ENCODE measurements at places on chromosomes 6 and 20. TPM values are rescaled to one million over a fixed set of nuclear protein-coding genes. Genes with fewer than 3 reads are reported as not detected.

The ZSCAN12 gene
- total RNA-seq = 18.8 TPM

The TSHZ2 gene
- total RNA-seq = 2.4 TPM

The TMEM14A gene
- 102 TPM for total RNA-seq

The THBD gene
- 1.2 TPM for total RNA-seq

The COL9A3 gene
- total RNA-seq = 10.2 TPM

The SPATS1 gene
- total RNA-seq = 0.41 TPM

The GLP1R gene
- total RNA-seq = 0.41 TPM

The SLC13A3 gene
- total RNA-seq = 10.2 TPM

The UNC93A gene
- total RNA-seq = not detected

The JPH2 gene
- under 0.01 TPM for total RNA-seq

The PRKN gene
- total RNA-seq = 6.1 TPM

The ARMH2 gene
- not detected for total RNA-seq

The MOXD1 gene
- 15.9 TPM for total RNA-seq

The LHFPL5 gene
- total RNA-seq = 0.82 TPM

The LINC00237 gene
- 0.82 TPM for total RNA-seq

The HRH3 gene
- total RNA-seq = 0.82 TPM

The OR12D3 gene
- not detected for total RNA-seq

The CLVS2 gene
- total RNA-seq = 34.2 TPM

The PTK6 gene
- not detected for total RNA-seq

The LPA gene
- total RNA-seq = 1.2 TPM

The CCN6 gene
- total RNA-seq = not detected

The BMP5 gene
- 3.3 TPM for total RNA-seq

The FILIP1 gene
- total RNA-seq = 2.9 TPM

The TMEM217 gene
- total RNA-seq = 1.2 TPM

The MUC21 gene
- not detected for total RNA-seq

The VSTM2L gene
- total RNA-seq = 201 TPM

The CD24 gene
- total RNA-seq = 1,434 TPM

The AGER gene
- total RNA-seq = 0.82 TPM

The CTAGE9 gene
- total RNA-seq = not detected

The VPS52 gene
- total RNA-seq = 24.9 TPM

The CFAP206 gene
- 2.0 TPM for total RNA-seq

Measured in frontal cortex (tissue), 4 donors.